ENCODE measurements at places on chromosomes 12 and 14.

GRCh38 chr12:64893961-64894360 lies 69.5 kb downstream of the TBC1D30 start:
- peak; percentile 32 for DNase-seq

GRCh38 chr12:8544295-8544694 lies 3.6 kb upstream of the CLEC4E start:
- DNase-seq: peak; percentile 82

DNA sequence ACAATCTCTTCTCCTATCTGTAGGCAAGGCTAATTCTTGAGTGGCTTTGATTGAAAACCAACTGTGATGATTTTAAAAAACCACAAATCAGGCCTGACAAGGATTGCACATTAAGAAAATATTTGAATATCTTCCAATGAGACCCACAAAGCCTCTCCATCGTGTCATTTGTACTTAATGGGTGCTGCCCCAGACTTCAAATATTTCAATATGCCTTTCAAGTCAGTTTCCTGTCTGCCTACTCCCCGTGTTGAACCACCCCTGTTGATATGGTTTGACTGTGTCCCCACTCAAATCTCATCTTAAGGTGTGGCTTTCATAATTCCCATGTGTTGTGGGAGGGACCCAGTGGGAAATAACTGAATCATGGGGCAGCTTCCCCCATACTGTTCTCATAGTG lies 159.7 kb upstream of the EGLN3 start:
- DNase-seq: no peak

DNA sequence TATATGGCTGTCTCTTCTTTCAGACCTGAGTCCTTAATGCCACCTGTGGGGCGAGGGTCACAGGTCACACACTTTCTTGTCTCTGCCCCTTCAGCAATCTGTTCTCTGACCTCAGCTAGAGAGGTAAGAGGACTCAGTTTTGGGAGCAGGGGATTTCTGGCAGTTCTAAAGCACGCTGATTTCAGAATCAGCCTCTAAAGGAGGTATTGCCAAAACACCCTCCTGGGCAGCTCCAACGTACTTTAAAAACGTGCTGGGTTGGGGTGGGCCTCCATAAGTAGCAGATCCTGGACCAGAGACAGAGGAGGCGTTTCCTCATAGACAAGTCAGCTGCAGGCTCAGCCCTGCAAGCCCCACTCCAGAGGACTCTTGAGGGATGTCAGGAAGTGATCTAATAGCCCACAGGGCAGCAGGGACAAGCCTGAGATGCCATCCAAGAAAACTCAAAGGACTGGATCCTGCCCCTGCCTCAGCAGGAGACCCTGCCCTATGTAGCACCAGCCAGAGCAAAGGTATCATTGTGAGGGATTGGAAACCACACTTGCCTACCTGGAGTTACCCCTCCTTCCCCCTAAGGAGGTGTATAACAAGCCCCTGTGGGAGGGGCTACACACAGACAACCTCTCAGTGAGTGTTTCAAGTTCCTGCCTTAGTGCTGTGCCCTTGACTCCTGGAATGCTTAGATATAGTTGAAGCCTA lies 8.5 kb downstream of the CTDSP2 start:
- DNase-seq: no peak

DNA sequence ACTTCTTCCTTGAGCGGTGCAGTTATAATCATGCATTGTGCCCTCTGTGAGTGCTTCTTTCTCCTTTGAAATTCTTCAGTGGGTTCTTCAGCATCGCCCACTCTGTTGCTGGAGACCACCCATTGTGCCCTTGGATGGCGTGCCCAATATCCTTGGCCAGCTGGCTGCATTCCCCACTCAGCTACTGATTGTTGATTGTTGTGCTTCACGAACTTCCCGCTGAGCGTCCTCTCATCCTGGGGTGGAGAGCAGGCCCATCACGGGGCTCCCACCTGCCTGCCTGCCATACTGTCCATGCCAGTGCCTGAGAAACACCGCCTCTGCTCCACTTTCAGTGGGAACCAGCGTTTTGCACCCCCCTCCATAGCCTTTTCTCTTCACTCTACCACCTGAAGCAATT lies 8.6 kb upstream of the SSTR1 start:
- no peak for DNase-seq

DNA sequence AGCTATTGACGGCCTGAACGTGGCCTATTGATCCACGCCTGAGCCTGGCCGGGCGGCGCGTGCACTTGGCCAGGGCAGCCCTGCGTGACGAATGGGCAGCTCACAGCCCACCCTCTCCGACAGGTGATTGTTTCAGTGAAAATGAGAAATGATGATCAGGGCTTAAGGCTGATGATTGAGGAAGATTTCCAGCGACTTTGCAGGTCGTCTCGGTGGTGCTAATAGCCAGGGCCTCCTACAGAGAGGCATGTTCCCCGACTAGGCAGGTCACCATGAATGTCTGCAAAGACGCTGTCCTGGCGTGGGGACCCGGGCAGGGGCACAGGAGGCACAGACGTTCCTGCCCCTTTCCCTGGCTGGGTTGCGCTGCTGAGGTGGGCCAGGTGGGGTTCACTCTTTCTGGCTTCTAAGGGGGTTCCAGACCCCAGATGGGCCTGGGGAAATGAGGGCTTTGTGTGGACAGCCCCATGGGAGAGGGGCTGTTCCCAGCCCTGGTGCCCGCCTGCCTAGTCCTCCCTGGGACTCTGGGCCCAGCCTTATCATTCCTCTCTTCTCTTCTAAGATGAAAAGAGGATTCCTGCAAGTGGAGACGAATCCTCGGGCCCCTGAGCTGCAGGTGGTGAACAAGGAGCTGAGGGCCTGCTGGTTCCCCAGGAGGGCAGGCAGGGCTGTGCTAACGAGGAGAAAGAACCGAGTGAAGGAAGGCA lies 157.4 kb downstream of the KIF26A start:
- DNase-seq: no peak

DNA sequence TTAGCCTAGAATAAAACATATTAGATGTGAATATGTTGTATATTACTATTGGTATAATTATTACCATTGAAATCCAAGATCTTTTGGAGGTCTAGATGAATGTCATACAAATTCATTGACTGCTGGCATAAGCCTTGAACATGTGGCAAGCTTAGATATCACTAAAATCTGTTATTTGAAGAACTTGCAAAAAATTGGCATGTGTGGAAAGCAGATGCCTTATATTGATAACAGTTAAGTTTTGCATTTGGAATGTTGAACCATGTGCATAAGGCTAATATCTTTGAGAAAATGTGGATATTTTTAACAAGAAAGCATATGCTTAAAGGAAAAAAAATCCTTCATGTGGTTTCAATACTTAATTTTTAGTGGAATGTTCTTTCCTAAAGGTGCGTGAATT lies 203.6 kb upstream of the PRICKLE1 start:
- no peak for DNase-seq

GRCh38 chr14:80390906-80391305 lies 179.6 kb upstream of the DIO2 start:
- DNase-seq: no peak

DNA sequence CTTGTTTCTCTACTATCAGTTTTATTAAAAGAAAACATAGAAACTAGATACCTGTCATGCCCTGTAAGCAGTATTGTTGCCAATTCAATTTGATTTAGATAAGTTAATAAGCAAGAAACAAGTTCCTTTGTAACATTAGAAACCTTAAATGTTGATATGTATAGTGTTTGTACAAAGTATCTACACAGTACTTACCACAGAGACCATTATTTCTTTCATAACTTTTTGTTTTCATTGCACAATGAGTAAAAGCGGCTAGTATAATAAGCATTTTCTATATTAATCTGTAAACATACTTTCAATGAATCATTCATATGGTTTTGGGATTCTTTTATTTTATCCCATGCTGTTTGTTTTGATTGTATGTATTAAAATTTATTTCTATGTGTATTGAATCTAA lies 305.1 kb downstream of the TTC6 start:
- DNase-seq: no peak

DNA sequence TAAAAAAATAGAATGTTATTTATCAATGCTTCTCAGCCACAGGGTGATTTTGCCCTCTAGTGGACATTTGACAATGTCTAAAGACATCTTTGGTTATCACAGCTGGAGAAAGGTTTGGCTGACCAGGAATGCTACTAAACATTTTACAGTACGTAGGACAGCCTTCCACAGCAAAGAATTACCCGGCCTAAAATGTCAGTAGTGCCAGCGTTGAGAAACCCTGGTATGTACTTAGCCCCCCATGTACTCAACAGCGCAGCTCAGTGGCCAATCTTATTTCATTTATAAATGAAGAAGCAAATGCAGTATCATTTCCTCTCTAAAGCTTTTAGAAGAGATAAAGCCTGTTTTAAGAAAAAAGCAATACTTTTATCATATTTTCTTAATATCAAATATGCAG lies 5.8 kb downstream of the MARK3 start:
- DNase-seq: peak; percentile 44

DNA sequence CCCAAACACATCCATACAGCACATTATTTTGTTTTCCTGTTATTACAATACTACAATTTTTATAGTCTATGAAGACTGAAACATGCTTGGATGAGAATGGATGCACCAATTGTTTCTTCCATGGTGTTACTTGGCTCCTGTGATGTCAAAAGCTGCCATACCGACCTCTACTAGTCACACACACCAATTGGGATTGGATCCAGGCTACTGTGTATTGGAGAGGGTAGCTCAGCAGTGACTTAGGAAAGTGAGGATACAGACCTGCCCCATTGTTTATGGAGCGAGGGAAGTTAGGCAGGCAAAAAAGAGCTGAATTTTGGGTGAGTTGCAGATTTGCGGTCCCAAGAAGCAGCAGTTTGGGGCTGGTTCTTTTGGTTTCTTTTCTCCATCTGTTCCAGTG lies 30.8 kb upstream of the AKAP6 start:
- DNase-seq: no peak

DNA sequence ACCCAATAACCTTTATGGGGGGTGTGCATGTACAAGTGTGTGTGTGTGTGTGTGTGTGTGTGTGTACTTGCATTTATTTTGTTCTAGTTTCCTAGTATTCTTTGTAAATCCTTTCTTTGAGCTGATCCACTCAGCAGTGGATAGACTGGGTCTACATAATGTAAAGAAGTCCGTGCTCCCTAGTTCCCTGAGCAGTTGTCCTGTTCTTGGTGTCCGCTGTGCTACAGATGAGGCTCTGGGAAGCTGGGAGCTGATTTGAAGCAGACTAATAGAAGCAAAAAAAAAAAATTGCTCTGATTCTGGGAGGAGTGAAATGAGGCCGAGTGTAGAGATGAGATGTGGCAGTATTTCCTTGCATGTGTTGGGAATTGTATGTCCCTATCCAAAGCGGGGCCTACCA lies 150.4 kb upstream of the WSCD2 start:
- no peak for DNase-seq

- peak; percentile 80 for DNase-seq
Measured at GRCh38 chr12:55724226-55724939, 4.2 kb downstream of the RDH5 start.

GRCh38 chr12:2290091-2290490 lies 237.3 kb downstream of the CACNA1C start:
- no peak for DNase-seq

- no peak for DNase-seq
Measured at GRCh38 chr14:104271391-104271790, 133.0 kb downstream of the KIF26A start.

GRCh38 chr14:52110441-52111086 lies 41.7 kb upstream of the NID2 start:
- no peak for DNase-seq

DNA sequence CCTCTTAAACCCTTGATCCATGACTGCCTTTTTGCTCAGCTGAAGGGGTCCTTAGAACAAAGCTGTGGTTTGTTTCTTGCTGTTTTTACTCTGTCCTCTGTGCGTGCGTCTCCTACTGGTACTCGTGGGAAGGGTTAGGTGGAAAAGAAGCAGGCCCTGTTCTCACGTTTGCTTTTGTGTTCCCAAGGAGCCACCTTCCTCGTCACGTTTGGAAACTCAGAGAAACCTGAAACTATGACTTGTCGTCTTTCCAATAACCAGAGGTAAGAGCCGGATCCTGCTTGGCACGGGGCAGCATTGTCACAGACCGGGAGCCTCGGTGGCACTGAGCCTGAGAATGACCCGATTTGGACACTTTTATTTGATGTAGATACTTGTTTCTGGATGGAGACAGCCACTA lies 13.1 kb downstream of the ZFYVE21 start:
- no peak for DNase-seq

GRCh38 chr12:53502331-53502730 lies 1.2 kb downstream of the TARBP2 start:
- DNase-seq: no peak

GRCh38 chr14:93025055-93025454 lies 90.7 kb downstream of the ITPK1 start:
- no peak for DNase-seq

DNA sequence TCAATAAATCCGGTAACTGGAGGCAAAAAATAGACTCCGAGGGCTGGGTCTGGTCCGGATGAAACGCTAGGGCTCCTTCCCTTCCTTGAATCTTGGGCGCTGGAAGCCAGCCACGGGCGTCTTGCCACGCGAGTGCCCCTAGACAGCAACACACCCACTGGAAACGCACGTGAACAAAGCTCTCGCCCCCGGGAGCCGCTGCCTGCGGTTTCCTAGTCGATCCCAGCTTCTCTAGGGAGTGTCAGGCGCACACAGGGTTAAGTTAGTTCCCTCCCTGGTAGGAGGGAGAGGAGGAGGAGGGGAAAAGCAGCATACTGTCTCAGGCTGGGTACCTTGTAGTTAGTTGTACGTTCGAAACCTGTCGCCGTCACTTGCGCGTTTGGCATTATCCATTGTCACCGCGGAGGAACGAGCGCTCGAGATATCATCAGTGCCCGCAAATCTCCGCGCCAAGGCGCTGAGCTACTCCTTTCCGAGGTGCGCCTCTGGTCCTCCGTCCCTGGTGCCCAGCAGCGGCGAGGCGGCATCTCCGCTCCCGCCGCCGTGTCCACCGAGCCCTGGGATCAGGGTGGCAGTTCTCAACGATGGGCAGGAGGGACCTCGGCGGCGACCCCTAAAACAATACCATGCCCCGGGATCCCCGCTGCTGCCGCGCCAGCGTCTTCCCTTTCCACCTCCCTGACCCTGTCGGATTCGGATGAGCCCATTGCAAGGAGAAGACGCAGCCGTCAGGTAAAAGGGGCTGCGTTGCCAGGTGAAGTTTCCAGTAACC lies at the start of gene FLRT2:
Gene FLRT2, plus strand, starts transcription at position 342 of the 772 bp plus-strand sequence. CDS start 91,371 bp downstream, outside the sequence.
- DNase-seq: no peak

- no peak for DNase-seq
Measured at GRCh38 chr12:54631988-54632728, 2.5 kb downstream of the LACRT start.

DNA sequence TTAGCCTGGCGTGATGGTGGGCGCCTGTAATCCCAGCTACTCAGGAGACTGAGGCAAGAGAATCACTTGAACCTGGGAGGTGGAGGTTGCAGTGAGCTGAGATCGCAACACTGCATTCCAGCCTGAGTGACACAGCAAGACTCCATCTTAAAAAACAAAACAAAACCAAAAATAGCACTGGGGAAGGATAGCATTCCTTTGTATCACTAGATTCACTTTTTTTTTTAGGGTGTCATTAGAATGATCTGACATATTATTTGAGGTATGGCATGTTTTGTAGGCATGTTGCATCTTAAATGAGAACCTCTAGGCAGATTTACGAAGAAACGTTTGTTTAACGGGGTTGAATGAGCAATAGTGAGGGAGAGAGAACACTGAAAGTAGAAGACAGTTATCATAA lies 16.8 kb upstream of the FAR2 start:
- no peak for DNase-seq

- no peak for DNase-seq
Measured at GRCh38 chr12:31003861-31004640, 69.6 kb upstream of the DDX11 start.
